NCI-H1048 (cell line): ENCODE measurements at places on chromosomes 3 and 15.

DNA sequence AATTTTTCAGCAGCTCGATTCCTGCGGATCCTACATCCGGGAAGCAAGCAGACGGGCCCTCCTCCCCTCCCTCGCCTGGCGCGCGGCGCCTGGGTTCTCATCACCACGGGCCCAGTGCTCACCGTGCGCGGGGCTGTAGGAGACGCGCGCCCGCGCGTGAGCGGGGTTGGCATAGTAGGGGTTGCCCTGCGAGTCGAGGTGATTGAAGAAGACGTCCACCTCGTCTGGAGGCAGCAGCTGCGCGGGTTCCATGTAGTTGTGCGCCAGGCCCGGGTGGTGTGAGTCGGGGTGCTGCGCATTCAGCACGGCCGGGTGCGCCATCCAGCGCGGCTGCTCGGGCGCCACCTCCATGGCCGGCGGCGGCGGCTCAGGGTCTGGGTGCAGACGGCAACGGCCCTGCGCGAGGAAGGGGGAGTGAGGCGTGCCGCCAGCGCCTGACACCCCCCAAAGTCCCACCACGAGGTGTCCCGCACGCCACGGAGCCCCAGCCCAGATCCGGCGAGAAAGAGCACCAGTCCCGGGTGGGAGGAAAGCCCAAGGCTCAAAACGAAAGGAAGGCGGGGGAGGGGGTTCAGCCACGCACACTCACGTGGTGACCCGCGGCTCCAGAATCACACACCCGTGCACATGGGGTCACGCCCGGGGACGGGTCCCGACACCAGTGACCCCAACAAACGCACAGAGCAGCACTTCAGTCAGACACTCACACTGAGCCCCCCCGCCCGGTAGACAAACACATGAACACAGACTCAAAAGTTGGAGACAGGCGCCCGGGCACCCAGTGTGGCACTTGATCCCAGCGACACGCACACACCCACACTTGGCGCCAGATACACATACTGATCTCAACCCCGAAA, 6.1 kb downstream of the GATA2 start:
- DNase-seq, result no peak

DNA sequence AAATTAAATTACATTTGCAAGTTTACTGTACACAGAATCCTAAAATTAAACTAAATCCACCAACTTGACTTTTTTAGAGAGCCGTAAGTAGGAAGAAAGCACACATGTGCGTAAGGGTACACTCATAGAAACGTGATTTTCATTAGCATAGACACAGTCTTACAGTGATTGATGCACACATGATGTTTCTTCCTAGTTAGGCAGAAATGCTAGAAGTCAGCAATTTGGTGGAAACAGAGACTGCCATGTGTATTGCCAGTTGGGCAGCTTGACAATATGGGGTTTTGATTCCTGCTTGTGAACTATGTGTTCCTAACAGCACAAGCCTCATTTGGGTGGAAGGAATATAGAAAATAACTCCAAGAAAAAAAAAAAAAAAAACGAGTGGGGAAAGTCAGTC, 878.5 kb downstream of the ROBO1 start:
- no peak for DNase-seq

DNA sequence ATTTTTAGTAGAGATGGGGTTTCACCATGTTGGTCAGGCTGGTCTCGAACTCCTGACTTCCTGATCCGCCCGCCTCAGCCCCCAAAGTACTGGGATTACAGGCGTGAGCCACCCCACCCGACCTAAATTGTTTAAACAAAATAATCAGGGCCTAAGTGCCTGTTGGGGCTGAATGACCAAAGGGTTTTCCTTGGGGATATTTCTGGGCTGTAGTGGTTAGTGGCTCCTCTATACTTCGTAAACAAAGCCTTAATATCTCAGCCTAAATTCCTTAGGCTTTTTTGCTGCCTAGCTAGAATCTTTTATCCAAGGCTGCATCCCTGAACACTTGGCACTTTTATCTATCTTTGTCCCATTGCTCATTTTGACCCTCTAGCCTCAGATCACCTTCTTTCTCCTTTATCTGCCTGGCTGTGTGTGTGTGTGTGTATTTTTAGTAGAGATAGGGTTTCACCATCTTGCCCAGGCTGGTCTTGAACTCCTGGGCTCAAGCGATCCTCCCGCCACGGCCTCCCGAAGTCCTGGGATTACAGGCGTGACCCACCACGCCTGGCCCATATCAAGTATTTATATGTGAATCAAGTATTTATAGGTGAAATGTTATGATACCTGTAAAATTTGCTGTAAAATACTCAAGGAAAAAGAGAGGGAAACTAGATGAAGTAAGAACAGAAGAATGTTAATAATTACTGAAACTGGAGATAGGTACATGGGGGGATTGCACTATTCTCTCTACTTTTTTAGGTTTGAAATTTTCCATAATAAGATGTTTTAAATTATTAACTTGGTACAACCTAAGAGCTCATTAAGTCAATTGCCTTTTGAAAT, 1.8 kb downstream of the NUSAP1 start:
- no peak for DNase-seq

GRCh38 chr15:30824518-30825195, 79.1 kb upstream of the FAN1 start:
- no peak for DNase-seq

- no peak for DNase-seq
Observed at GRCh38 chr3:133939463-133939835, 43.8 kb upstream of the RAB6B start.

GRCh38 chr3:100129941-100130340, 15.6 kb upstream of the FILIP1L start:
- no peak for DNase-seq

- DNase-seq, result no peak
Observed at GRCh38 chr15:82768414-82769054, 37.3 kb downstream of the FSD2 start.
